ENCODE measurements at places on chromosomes 2 and 18.

GRCh38 chr2:54295911-54296310, 39.9 kb upstream of the TSPYL6 start:
- DNase-seq, result peak; percentile 89

DNA sequence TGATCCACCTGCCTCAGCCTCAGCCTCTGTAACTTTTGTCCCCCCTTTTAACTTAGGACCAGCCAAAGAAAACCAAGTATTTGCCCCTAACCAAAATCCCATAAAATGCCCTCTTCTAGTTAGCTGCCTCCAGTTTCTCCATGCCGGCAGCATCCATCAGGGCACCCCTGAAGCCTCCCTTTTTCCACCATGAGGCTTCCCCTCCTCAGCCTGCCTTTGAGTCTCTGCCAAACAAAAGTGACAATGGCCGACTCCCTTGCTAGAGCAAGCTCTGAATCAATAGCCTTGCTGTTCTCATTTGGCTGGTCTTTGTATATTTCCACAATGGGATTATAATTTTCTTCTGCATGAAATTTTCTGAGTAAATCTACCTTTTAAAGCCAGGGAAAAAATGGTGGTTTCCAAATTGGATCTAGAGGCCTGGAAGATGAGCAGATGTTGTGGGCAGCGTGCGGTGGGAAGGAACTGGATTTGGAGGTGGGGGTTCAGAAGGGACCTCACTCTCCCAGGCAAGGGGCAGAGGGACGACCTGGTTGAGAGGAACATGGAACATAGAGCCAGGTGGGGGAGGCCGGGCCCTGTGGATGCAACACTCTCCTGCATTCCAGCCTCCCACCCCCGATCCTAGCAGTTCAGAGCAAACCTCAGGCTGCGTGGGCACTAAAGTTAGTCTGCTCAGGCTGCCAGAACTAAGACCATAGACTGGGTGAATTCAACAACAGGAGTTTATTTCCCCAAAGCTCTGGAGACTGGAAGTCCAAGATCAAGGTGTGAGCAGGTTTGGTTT, 80.6 kb downstream of the HS6ST1 start:
- DNase-seq, result no peak

DNA sequence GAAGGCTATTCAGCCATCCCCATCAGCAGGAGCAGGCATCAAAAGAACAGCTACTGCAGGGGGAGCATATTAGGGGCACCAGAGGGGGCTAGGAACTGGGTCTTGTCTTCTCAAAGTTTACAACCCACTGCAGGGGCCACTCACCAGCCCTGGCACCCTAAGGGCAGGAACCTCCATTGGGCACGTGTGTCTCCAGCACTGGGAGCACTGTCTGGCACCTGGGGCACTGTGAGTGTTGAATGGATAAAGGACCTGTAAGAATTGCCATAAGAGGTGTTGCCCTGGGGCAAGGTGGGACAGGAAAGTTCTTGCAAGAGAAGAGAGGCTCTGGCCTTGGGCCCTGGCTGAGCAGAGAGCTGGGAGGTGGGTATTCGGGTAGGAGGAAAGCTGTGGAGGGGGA, 1.4 kb upstream of the STEAP3 start:
- DNase-seq, result no peak

- no peak for DNase-seq
Observed at GRCh38 chr2:160499865-160500264, 6.3 kb upstream of the RBMS1 start.

DNA sequence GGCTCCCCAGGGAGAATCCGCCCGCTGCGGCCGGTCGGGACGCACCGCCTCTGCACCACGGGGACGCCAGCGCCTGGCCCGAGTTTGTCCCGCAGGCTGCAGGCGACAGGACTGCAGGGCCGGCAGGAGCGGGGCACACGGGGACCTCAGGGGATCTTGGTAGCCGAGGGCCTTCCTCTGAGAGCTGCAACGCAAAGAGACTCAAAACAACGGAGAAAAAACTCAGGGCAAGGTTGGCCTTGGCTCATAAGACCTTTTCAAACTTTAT, 79.7 kb downstream of the ARHGEF4 start:
- no peak for DNase-seq

DNA sequence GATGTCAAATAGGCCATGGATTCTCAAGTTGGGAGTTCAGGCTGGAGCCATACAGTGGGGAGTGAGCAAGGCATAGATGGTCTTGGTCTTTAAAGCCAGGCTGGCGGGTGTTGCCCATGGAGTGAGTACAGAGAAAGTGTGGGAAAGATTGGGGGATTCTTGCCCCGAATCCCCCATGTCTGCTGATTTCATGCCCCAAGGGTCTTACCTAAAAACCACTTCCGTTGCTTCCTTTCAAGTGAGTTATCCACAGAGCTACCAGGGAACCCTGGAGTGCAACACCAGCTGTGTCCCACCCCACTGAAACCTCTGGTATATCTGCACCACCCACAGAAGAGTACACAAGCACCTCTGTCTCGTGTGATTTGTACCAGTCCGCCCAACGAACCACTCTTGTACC, 31.4 kb downstream of the FHOD3 start:
- DNase-seq, result no peak

Measured in kidney (tissue), 22 donors.